Calu3 (cell line): ENCODE measurements at places on chromosomes 11 and 22. TPM values are rescaled to one million over a fixed set of nuclear protein-coding genes. Genes with fewer than 3 reads are reported as not detected.

Gene BIK
- 37.9 and 43.1 TPM in 2 replicates for total RNA-seq

Gene RIMBP3B
- total RNA-seq = 0.17 TPM in 1 of 2 replicates, not detected in the other

Gene RIMBP3C
- 0.17 TPM in 1 of 2 replicates, not detected in the other for total RNA-seq

Gene PAMR1
- not detected in 2 replicates for total RNA-seq

Gene CDON
- total RNA-seq = 10.6 and 14.8 TPM in 2 replicates

Gene C11orf42
- total RNA-seq = not detected in 2 replicates

Gene LMO2
- total RNA-seq = 0.38 and 1.3 TPM in 2 replicates

Gene HEPN1
- total RNA-seq = not detected in 2 replicates

Gene DSCAML1
- 0.07 and 0.27 TPM in 2 replicates for total RNA-seq

Gene KLHL35
- total RNA-seq = 1.3 and 2.1 TPM in 2 replicates

Gene PNPLA5
- total RNA-seq = not detected in 2 replicates

Gene TMPRSS4
- total RNA-seq = 99.9 and 132 TPM in 2 replicates

Gene CCDC73
- 0.07 TPM in 1 of 2 replicates, not detected in the other for total RNA-seq
